Activated T-helper 17 cell treated with anti-CD3 and anti-CD28 coated beads, Interleukin-2, amount 50 U/mL, for 72 hours (primary cell): ENCODE measurements at places on chromosomes 11 and 22.
A peak's percentile ranks its signal among the peaks of the same experiment; 100 is the strongest.

DNA sequence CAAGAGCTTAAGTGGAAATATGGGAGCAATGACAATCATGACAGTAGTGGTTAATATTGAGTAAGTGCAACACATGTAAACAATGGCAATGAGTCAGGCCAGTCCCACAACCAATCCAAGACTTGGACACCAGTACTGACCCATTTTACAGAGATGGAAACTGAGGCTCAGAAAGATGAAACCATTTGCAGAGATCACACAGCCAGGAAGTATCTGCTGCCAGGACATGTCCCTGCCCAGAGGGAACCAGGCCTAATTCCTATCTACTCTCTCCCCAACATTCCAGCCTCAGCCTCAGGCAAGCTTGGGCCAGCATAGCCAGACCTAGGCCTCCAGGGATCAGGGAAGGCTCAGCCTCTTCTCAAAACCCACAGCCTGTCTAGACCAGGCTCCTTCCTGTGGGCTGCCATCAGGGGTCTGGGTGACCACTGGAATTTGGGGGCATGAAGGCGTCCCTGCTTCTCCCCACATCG, 395.1 kb downstream of the MN1 start:
- no peak for ATAC-seq

DNA sequence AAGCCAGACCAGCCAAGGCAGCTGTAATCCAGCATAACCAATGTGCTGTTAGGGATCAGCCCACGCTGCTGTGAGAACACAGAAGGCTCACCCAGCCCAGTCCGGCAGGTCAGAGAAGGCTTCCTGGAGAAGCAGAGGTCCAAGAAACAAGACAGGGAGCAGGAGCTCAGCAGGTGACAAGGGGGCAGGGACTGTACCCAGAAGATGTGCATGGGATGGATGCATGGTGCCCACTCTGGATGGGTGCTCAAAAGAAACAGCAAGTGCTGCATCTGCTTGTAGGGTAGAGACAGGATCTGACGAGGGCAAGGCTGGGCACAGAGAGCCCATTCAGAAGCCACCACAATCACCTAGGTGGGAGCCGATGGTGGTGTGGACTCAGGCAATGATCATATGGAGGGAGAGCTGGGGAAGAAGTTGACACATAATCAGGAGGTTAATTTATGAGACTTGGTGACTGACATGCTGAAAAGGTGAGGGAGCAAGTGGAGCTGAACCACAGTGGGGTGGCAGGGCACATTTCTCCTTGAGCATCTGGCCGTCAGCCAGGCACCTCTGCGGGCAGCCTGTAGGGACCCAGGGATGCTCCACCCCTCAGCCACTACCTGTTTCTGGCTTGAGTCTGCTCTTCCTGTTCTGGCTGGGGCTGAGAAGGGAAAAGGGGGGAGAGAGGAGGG, 102.3 kb upstream of the DRD2 start:
- ATAC-seq = peak; percentile 38

- no peak for ATAC-seq
Measured at GRCh38 chr11:131884461-131885073, 514.2 kb downstream of the NTM start.

GRCh38 chr22:44460287-44460686, 37.7 kb downstream of the RTL6 start:
- no peak for ATAC-seq
